ENCODE measurements at places on chromosomes 7 and 10.

DNA sequence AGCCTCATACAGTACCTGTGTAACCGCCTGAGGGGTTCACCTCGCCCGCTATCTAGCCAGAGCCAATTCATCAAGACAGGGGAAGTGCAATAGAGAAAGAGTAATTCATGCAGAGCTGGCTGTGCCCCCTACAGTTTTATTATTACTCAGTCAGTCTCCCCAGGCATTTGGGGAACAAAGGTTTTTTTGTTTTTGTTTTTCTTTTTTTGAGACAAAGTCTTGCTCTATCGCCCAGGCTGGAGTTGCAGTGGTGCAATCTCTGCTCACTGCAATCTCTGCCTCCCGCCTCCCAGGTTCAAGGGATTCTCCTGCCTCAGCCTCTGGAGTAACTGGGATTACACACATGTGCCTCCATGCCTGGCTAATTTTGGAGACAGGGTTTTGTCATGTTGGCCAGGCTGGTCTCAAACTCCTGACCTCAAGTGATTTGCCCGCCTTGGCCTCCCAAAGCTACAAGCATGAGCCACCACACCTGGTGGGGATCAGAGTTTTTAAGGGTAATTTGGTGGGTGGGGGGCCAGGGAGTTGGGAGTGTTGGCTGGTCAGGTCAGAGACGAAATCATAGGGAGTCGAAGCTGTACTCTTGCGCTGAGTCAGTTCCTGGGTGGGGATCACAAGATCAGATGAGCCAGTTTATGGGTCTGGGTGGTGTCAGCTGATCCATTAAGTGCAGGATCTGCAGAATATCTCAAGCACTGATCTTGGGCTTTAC is 116.5 kb downstream of the MARCHF5 start:
- no peak for DNase-seq

GRCh38 chr7:25897261-25897782 is 254.7 kb upstream of the NFE2L3 start:
- DNase-seq: no peak

DNA sequence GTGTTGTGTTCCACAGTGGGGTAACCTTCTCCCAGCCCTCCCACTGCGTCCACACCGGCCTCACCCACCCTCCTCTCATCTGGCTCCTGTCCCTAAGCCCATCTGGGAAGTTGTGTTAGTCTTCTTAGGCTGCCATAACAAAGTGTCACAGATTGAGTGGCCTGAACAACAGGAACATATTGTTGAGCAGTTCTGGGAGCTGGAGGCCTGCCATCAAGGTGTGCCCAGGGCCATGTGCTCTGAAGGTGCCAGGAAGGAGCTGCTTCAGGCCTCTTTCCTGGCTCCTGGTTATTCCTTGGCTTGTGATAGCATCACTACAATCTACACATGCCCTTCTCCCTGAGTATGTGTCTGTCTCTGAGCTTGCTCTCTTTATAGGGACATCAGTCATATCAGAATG is 327.6 kb upstream of the COBL start:
- DNase-seq: no peak

- DNase-seq: no peak
These were observed 176.7 kb upstream of the PPP2R2D start for GRCh38 chr10:131724169-131724545.

- DNase-seq: no peak
These were observed 59.0 kb downstream of the GNA12 start for GRCh38 chr7:2785071-2785500.

DNA sequence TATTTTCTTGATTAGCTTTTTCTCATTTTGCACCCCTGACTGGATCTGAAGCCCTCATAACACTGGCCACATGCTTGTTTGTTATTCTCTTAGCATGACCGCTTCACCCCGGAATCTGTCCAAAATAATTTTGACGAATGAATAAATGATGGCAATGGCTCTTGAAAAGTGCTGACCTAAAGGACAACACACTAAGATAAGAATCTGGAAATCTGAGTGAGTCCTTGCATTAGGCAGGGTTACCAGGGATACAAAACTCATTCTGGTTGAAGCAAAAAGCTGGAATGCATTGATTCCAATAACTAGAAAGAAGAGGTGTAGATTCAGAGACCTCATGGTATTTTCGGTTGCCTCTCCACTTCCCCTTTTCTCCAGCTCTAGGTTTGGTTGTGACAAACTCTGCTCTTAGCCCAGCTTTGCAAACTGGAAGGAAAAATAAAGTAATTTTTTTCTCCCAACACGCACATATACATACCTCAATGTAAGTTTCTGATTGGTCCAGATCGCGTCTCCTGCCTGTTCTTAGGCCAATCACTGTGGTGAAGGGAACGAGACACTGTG is 157.4 kb downstream of the SKIDA1 start:
- DNase-seq: no peak

DNA sequence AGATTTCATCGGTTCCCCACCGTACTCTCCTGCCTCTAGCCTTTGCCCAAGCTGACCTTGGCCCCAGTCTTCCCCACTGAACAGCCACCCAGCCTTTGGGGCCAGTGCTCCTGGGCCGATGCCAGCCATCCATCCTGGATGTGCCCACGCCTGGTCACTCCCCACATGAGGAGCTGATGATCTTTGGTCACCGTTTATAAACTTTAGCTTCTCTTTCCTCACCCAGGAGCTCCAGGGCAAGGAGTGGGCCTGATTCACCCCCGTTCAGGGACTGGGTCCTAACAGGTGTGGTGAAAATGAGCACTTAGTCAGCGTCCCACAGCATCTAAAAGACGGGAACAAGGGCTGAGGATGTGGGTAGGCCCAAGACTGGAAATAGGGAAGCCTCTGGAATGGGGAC is 22.9 kb downstream of the GTF2IRD1 start:
- no peak for DNase-seq

DNA sequence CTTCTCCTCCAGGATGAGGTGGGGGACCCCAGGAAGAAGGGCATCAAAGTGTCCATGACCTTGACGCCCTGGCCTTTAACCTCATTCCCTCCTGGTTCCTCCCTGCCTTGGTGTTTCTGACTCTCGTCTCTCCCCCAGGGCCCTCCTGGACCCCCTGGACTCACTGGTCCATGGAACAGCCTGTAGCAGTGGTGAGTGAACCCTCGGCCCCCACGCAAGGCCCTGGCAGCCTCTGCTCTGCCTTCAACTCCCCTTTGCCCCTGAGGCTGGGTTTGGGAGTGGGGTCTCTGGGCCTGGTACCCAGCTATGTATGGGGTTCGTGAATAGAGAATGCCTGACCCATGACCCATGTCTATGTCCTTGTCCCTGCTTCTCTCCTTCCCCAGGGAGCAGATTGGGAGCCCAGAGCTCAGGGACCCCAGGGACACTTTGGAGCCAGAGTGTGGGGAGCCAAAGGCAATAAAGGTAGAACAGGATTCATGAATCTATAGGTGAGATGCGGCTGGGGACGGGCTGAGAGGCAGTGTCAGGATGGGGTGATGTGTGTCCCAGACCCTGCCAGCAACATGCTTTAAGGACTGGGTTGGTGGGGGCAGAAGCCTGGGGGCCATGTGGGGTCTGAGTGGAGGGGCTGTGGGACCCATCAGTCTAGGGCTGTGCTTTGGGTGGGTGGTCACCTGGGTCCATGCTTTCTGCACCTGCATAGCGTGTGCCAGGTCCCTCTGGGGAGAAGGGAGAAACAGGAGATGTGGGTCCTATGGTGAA is 18.4 kb upstream of the VOPP1 start:
- DNase-seq: no peak

DNA sequence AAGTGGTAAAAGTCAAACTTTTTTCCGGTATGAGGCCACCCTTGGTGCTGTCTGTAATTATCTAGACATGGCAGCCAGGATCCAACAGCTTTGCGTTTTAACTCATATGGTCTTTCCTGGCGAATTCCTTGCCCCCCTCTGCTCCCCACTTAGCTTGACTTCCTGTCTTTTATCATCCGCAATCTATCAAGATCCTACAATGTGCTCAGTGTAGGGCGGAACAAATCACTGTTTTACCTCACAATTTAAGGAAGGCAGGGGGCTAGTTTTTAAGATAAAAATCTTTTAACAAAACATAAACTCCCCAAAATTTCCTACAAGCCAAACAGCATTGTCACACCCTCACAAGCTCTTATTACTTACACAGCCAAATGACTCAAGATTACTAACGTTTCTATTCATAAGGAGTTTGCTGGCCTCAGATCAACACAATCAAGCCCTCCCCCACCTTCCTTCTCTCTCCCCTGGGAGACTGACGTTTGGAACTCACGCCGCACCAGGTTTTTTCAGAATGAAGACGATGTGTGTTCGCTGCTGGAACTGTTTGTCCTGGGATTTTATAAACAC is 1.3 kb upstream of the CDK14 start:
- no peak for DNase-seq

- DNase-seq: no peak
These were observed 229.2 kb downstream of the RPS24 start for GRCh38 chr10:78262860-78263259.

- DNase-seq: no peak
These were observed 16.6 kb upstream of the FAM170B start for GRCh38 chr10:49150426-49150825.

DNA sequence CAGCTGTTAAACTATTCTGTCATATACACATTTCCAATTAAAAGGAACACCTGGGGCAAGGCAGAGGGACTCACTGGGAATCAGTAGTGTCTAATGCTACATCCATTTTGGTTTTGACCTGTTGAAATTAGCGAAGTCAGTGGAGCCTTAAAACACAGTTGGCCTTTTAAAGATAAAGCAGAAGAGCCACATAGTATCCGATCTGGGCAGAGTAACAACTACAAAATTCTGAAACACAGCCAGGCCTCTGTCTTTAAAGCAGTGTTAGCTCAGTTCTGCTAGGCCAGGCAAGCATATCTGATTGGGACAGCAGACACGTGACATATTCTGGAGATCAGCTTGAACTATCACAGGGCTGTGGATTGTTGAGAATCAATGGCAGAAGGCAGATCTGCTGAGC is 117.5 kb upstream of the WNT16 start:
- DNase-seq: no peak

DNA sequence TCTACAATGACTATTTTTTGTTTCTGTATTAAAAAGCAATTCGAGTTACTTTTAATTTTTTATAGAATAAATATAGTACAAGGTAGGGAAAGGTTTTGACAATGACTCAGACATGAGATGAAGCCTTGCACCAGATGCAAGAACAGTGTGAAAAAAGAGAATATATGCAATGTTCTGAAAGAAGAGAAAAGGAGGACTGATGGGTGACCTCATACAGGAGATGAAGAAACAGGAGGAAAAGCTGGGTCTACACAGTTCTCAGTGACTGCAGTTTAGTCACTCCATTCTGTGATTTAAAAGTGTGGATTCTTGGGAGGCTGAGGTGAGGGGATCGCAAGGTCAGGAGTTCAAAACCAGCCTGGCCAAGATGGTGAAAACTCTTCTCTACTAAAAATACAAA is 38.3 kb upstream of the YAE1 start:
- DNase-seq: no peak

DNA sequence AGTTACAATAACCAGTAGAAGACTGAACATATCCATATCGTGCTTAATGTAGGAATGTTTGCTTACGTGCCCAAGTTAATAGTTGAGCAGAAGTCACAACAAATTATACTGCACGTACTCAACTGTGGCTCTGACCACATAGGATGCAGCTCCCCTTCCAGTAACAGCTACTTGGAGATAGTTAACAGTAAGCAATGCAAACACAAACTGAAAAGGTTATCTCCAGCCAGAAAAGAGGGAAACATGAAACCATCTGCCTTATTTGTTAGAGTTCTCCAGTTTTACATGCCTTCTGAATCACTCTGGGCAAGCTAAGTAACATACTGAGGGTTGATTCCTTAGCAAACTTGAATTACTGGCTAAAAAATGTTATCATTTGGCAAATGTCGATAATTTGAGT is 9.8 kb downstream of the DHX32 start:
- no peak for DNase-seq

- no peak for DNase-seq
These were observed 132.1 kb downstream of the EMX2 start for GRCh38 chr10:117674646-117675045.

GRCh38 chr7:6536262-6537260 is 14.7 kb downstream of the GRID2IP start:
- no peak for DNase-seq

DNA sequence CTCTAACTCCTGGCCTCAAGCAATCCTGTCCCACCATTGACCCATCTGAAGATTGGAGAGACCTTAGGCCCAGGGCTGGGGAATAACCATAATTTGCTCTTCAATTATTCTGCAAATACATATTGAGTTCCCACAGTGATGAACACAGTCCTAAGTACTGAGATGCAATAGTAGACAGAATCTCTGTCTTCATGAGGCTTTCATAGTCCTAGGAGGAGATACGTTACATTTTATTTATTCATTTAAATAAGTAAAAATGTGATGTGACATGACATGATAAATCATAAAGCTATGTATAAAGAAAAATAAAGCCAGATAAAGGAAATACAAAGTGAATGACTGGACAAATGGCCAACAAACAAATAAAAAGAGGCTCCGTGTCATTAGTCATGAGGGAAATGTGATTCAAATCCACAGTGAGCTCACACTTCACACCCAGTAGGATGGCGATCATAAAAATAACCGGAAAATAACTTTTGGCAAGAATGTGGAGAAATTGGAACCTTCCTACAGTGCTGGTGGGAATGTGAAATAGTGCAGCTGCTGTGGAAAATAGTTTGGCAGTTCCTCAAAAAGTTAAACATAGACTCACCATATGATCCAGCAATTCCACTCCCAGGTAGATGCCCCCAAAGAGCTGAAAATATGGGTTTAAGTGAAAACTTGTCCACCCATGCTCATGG is 52.1 kb upstream of the JCAD start:
- no peak for DNase-seq

GRCh38 chr7:113813471-113813870 is 105.3 kb downstream of the PPP1R3A start:
- no peak for DNase-seq

DNA sequence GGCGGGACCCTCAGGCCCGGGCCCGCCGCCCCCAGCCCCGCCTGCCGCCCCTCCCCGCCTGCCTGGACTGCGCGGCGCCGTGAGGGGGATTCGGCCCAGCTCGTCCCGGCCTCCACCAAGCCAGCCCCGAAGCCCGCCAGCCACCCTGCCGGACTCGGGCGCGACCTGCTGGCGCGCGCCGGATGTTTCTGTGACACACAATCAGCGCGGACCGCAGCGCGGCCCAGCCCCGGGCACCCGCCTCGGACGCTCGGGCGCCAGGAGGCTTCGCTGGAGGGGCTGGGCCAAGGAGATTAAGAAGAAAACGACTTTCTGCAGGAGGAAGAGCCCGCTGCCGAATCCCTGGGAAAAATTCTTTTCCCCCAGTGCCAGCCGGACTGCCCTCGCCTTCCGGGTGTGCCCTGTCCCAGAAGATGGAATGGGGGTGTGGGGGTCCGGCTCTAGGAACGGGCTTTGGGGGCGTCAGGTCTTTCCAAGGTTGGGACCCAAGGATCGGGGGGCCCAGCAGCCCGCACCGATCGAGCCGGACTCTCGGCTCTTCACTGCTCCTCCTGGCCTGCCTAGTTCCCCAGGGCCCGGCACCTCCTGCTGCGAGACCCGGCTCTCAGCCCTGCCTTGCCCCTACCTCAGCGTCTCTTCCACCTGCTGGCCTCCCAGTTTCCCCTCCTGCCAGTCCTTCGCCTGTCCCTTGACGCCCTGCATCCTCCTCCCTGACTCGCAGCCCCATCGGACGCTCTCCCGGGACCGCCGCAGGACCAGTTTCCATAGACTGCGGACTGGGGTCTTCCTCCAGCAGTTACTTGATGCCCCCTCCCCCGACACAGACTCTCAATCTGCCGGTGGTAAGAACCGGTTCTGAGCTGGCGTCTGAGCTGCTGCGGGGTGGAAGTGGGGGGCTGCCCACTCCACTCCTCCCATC is 82.7 kb downstream of the PAX2 start:
- no peak for DNase-seq
